Right kidney (tissue), 9 donors: ENCODE measurements at places on chromosomes 7 and 10.

- no peak for DNase-seq
Observed at GRCh38 chr10:80154978-80155695, 22.6 kb downstream of the PLAC9 start.

DNA sequence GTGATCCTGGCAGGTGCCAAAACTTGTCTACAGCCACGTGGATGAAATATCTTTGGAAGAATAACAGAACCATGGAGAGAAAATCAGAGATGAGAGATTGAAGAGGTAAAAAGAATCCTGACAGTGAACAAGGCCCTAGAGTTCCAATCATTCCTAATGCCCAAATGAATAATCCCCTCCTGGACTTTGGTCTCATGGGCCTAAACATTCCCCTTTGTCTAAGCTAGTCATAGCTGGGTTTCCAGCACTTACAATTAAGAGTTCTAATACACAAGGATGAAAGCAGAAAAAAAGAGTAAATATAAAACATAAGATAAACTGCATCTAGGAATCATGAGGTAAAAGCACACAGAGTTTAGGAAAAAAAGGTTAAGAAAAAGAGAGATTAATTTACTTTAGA is 40.2 kb downstream of the ARHGAP12 start:
- DNase-seq, result no peak

GRCh38 chr10:124996127-124996853 is 54.4 kb downstream of the ZRANB1 start:
- DNase-seq, result no peak

DNA sequence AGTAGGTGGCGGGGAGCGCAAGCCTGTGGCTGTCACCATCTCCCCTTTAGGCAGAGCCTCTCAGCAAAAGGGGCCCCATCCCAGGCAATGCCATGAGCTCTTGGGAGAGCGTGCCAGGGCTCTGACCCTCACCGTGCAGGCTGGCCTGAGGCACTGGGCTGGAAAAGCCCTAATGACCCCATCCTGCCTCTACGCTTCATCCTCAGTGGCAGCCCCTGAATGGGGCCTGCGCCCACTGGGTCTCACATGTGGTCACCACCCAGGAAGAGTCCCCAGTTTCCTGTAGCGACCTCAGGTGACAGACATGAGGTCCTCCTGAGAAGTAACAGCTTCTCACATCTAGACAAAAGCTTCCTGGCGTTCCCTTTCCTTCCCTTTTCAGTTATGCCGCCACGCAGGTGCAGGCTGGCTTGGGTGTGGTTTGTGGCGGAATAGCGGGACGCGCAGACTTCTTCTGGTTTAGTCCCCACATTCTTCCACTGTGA is 59.2 kb downstream of the CLEC2L start:
- DNase-seq, result no peak

DNA sequence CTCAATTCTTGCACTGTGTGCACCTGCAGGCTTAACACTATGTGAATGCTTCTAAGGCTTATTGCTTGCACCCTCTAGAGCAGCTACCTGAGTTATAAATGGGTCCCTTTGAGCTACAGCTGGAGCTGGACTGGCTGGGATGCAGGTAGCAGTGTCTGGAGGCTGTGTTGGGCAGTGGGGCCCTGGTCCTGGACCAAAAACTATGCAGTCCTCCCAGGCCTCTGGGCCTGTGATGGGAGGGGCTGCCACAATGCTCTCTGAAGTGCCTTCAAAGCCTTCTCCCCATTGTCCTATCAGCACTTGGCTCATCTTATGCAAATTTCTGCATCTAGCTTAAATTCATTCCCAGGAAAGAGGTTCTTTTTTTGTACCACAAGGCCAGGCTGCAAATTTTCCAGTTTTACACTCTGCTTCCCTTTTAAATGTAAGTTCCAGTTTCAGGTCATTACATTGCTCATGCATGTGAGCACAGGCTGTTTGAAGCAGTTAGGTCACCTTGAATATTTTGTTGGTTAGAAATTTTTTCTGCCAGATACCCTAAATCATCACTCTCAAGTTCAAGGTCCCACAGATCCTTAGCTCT is 26.0 kb downstream of the KBTBD2 start:
- DNase-seq, result no peak

- DNase-seq, result no peak
Observed at GRCh38 chr7:128442356-128442755, 13.3 kb upstream of the HILPDA start.

GRCh38 chr10:132120200-132120599 is 54.5 kb downstream of the JAKMIP3 start:
- DNase-seq, result no peak

GRCh38 chr7:105060437-105060836 is 46.4 kb downstream of the KMT2E start:
- DNase-seq, result no peak

- no peak for DNase-seq
Observed at GRCh38 chr7:9863545-9863944, 1110.1 kb upstream of the PHF14 start.

DNA sequence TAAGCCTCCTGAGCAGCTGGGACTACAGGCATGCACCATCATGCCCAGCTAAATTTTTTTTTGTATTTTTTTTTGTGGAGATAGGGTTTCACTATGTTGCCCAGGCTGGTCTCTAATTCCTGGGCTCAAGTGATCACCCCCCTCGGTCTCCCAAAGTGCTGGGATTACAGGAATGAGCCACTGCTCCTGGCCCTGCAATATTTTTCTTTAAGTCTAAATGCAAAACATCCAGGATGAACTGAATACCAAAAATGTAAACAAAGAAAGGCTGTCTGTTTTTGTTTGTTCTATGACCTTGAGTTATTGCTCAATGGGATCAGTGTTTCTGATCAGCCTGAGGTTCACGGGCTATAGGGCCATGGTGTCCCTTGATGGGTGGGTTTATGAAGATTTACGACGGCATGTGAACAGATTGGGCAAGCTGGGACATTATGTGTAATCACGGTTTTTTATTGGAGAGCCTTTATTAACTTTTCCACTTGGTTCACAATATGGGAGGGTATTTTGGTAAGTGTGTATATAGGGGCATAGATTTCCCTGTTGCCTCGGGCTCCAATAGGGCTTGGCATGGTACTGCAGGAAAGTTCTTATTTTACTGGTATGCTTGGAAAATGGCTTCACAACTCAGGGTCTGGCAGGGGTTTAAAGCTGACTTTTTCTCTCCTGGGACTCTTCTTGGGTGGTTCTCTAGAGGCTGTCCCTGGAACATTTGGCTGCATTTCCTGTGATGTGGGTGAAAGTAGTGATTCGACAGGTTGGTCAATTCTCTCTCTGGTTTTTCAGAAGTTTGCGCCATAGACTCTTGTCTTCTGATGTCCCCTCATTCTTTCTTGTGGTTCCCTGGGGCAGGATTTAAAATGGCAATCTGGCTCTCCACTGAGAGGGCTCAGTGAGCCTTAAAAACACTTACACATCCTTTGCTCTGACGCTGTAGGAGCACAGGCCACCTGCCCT is 41.6 kb downstream of the MRPS33 start:
- no peak for DNase-seq

DNA sequence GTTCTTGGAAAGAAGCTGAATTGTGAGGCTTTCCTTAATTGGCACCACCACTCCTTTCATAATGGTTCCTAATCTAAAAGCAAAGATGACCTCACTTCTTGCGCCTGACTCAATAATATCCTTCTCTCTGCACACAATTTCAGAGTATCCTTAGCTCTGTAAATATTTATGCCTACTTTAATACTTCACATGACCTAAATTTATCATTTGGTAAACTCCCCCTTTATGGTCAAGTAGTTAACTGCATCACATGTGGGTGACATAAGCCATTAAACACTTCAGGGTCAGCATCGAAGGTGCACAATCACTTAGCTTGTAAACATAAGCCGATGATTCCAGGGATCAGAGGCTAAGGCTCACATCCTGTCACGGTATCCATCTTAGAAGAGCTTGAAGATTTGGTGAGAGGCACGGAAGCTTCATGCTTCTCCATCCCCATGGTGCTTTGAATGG is 7.3 kb upstream of the RHOBTB1 start:
- DNase-seq, result no peak

GRCh38 chr10:67668448-67668847 is 27.5 kb downstream of the CTNNA3 start:
- no peak for DNase-seq

DNA sequence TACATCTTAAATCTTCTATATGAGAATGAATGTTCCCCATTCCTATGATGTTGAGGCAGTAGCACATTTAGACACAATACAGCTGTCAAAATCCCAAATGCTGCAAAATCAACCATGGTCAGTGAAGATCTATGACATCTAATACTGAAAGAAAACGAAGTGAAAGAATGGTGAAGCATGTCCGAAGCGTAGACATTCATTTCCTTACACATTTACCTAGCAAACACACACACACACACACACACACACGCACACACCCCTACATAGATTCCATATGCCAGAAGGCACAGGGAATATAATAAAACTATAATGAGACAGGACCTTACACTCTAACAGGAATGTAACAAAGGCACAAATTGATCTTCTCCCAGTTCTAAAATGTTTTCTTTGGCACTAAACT is 32.5 kb downstream of the CCDC6 start:
- DNase-seq, result no peak

- DNase-seq, result no peak
Observed at GRCh38 chr10:69151984-69152383, 28.0 kb downstream of the VPS26A start.

- DNase-seq, result peak; percentile 78
Observed at GRCh38 chr10:128011059-128011979, 104.4 kb downstream of the PTPRE start.

DNA sequence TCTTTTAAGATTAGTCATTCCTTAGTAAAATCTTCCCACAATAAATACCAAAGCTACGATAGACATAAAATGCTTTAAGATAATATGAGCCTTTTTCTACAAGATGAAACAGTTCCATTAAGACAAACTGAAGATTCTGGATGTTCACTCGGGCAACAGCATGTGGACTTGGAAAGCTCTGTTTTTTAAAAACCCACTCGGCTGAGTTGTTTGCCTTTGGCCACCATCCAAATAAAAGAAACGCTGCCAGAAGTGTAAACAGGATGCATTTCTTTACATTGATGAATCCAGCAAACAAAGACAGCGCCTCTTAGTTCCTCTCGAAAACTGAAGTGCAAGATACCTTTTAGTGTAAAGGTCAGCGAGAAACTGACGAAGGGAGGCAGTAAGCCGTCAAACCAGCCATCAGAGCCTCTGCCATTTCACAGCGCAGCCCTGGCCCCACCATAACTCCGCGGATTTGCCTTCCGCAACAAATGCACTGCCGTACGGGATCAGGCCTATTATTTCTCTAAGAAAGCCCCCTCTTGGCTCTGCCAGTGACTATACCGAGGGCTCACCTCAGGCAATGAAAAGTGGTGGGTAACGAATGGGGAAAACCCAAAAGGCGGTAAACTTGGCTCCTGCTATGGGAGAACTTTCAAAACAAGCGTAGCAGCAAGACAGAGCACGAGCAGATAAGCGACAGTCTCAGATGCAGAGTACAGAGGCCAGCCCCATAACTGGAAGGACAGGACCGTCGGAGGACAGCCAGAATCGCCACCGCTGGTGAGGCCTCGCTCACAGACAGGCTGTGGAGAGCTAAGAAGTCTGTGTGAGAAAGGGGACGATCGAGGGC is 41.4 kb downstream of the GNA12 start:
- DNase-seq, result peak; percentile 34

DNA sequence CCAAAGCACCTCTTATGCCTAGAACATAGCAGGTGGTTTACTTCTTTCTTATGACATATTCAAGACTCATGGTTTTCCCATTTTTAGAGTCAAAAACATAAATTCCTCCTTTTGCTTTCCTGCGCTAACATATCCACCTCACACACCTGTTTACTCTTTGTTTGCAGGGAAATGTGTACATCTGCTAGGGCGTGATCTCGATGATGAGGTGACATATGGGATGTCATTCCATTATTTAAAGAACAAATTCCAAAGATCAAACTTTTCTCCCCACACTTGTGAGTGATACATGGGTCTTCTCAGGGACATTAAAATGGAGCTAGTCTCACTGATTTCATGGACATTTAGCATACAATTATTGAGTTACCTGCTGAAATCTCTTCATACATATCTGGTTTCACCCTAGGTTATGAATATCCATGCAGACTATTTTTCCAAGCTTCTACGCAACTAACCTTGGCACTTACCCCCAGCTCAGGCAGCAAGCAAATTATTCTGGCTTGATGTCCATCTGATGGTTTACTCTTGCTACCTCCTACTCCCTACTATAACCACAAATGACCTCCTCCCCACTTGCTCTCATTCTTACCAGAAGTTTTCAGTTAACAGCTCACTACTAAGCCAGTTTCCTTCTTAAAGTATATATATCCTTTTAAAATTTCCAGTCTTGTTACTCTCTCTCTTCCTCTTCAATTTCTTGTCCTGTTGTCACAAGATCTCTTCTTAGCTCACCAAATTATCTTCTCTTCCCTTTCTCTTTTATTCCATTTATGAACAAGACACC is 208.5 kb downstream of the RNLS start:
- DNase-seq, result no peak
